ELR (cell line): ENCODE measurements at places on chromosomes 11 and 22.
A peak's percentile ranks its signal among the peaks of the same experiment; 100 is the strongest.

- no peak for DNase-seq
These were observed 7.5 kb downstream of the FXYD6 start for GRCh38 chr11:117868815-117869561.

GRCh38 chr11:118374729-118375128, 15.3 kb downstream of the UBE4A start:
- no peak for DNase-seq

DNA sequence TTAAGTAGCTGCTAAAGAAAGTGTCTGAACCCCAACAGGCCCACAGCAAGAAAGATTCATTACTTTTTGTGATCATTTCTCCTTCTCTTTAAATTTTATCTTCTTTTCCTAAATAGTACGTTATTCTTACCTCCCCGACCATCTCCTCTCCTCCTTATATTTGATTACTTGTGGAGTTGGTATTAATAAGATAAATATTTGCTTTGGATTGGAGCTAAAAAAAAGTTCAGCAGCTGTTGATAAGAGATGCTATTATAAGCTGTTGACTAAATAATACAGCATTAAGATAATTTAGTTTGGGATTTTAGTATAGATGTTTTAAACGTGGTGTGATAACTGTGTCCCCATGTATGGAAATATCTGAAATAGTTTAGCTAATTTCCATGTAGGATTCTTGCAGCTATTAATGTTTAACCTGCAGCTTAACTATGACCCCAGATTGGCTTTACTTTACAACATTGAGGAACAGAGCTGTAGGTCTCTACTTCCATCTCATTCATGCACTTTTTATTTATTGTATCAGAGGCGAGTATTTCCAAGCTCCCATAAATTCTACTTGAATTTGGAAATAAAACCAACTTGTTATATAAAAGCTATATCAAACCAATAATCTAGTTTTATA, 37.8 kb downstream of the ZNF143 start:
- DNase-seq, result no peak

GRCh38 chr22:26672590-26673468, 15.4 kb downstream of the MIAT start:
- peak; percentile 96 for DNase-seq

DNA sequence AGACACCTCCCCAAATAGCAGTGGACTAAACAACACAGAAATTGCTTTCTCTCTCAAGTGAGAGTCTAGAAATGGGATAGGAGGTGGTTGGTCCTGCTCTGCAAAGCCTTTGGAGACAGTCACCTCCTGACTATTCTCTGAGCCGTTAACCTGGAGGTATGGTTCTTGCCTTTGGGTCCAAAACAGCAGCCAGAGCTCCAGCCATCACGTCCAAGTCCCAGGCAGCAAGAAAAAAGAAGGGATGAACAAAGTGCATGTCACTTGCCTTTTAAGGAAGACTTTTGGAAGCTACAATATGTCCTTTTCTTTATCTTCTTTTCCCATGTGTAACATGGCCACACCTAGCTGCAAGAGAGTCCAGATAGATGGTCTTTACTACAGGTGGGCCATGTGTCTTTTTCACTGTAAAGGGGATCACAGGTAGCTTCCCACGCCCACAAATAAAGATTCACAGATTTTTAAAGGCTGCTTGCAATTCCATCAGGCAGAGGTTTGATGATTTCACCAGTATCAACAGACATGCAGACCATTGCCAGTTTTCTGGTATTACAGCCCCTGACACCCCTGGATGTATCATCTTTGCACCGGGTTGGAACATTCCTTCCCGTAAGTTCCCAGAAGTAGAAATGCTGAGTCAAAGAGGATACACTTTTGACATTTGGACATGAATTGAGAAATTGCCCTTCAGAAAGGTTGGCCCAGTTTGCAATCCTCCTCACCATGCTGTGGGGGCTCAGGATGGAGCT, 66.0 kb downstream of the MYEOV start:
- no peak for DNase-seq

DNA sequence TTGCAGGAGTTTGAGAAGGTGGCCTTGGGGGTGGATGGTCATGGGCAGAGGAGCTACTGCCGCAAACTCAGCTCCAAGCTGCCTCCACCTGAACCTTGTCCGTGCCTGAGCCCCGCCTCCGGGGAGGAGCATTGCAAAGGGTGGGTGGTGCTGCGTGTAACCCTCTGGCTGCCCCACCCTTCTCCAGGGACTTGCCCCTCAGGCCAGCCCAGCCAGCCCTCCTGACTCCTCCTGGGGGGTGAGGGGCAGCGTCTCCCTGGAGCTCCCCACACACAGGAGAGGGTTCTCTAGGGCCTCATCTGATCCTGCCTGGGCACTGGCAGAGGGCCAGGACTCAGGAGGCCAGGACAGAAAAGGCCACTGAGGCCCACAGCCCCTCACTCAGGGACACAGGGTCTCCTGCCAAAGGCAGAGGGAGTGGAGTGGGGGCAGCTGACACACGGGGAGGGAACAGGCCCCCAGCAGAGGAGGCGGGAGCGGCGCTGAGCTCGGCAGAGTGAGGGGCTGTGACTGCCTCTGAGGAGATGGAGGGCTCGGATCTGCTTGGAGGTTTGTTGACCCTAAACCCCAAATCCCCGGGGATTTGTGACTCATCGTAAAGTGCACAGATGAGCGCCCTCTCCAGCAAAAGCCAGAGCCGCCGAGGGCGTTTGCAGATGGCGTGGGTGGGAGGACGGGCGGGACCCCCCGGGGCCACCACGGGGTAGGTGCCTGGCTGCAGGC, 12.8 kb downstream of the BRSK2 start:
- DNase-seq, result no peak

DNA sequence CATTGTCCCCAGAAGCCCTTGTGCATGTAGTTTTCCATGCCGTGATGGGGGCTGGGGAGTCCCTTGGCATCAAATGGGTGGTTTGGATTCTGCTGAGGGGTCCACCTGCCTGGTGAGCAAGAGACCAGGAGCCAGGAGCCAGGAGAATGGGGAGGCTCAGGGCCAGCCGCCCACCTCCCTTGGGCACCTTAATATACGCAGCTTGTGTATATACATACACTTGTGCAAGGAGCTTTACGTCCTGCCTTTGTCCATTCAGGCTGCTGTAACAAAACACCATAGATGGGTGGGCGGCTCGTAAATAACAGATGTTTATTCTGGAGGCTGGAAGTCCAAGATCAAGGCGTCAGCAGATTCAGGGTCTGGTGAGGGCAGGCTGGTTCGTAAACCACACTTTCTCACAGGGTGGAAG, 62.5 kb downstream of the SMIM38 start:
- DNase-seq, result no peak

GRCh38 chr22:44455151-44455962, 42.7 kb downstream of the RTL6 start:
- no peak for DNase-seq

- DNase-seq, result no peak
These were observed 111.3 kb downstream of the SLC17A6 start for GRCh38 chr11:22449441-22449840.

DNA sequence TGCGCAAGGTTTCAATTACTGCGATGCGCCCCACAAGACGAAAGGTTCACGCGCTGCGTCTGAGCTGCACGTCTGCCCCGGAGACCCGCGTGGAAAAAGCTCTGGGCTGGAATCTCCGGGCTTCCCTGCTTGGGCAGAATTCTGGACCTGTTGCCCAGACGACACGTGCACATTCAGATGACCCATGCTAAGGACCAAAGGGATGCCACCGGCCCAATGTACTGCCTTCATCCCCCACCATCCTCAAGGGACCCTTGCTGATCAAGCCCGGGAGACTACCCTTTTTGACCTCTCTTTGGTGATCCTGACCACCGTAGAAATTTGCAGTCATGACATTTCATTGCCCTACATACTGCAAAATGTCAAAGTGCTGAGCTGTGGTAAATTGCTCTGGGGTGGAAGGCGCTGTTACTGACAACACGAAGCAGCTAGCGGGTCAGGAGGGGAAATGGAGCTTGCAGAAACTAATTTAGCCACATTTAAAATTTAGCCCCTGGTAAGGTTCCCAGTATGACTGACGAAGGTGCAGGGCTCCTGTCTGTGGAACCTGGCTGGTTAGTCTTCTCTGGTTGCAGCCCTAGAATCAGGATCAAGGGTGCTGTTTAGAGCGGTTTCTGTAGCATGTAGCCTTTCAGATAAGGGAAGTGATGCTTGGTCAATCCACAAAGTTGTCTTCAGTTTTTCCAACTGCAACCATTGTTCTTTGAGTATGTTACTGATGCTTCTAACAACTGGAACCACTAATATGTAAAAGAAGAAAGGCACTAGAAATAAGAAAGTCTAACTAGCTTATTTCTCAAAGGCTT, 81.9 kb downstream of the PRR5L start:
- no peak for DNase-seq

DNA sequence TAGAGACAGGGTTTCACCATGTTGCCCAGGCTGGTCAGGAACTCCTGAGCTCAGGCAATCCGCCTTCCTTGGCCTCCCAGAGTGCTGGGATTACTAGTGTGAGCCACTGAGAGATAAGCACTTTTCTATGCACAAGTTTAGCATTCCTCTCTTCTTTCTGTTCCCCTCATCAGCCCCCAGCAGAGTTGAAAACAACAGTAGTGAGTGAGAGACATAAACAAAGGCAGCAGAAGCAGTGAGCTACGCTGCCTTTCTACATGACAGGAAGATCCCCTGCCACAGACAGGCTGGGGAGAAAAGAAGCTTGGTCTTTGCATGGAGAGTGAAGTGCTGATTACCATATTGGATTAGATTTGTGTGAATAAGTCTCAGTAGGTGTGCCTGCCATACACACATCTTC, 392.0 kb upstream of the KIRREL3 start:
- no peak for DNase-seq

- DNase-seq, result peak; percentile 81
These were observed 42.0 kb downstream of the FAM83F start for GRCh38 chr22:40036591-40037225.

GRCh38 chr11:128453444-128454336, 133.7 kb downstream of the ETS1 start:
- DNase-seq, result peak; percentile 94

DNA sequence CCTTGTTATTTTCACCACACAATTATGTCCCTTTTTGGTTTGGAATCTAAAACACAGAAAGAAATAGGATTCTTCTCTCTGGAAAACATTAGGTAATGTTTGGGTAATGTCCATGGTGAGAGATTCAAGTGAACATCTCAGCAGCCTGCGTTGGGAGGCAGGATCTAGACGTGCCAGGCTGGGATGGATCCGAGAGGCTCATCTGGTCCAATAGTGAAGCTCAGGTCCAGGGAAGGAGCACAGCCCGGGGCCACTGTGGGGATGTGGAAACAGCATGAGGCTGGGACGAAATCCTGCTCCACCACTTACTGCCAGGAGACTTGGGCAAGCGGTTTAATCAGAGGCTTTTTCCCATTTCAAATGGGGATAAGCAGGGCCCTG, 109.9 kb downstream of the CSNK2A3 start:
- no peak for DNase-seq

DNA sequence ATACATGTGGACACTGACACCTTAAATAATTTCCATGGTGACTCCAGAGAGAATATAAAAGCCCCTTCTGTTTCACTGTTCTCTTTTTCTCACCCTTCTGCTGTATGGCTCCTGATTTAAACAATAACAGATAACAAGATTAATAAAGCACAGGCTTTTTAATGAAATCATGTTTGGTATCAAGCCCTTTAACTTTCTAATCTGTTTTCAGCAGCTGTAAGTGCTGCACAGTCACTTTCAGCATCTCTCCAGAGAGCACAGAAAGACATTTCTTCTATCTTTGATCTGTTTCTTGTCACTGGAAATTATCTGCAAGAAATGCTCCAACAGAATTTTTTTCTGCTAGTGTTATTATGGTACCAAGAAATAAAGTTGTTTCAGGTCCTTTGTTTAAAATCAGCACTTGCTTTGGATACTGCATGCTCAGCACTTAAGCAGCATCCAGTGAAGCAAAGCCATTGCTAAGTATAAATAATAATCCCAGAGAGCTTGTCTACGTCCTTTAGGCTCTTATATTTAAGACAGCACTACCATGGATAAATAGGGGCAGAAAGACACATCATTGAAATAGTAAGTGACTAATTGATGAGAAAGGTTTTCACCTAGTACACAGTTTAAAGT, 134.2 kb upstream of the CARD18 start:
- DNase-seq, result no peak

GRCh38 chr11:1864231-1864630, 11.3 kb downstream of the LSP1 start:
- no peak for DNase-seq

GRCh38 chr11:11618973-11619435, 2.8 kb downstream of the GALNT18 start:
- DNase-seq, result no peak

DNA sequence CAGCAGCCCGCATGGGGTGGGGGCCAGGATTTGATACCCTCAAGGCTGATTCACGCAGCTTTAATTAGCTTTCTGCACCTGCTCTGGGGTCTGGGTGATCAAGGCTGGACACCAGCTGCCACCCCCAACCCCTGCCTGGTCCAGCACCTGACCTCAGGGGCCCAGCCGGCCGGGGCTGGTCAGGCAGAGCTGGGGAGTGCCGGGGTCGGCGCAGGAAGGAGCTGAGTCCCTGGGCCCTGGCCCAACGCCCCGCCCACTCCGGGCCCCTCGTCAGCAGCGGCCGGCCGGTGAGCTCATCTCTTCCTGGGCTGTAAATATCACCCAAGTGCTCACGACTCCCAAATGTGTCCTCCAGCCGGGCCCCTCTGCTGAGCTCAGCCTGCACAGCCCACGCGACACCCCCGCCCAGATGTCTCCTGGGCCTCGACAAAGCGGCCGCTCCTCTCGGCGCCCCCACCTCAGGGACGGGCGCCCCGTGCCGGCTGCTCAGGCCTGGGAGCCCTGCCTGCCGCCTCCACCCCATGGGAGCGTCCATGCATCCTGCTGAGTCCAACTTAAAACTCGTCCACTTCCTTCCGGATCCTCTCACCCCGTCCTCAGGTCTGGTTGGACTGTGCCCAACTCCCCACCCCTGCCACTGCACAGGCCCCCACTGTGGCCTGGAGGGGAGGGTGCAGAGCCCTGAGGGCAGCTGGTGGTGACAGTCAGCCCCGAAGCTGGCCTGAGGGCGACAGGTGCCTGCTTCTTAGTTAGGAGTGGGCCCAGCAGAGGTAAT, 29.0 kb downstream of the RTN4R start:
- peak; percentile 42 for DNase-seq

DNA sequence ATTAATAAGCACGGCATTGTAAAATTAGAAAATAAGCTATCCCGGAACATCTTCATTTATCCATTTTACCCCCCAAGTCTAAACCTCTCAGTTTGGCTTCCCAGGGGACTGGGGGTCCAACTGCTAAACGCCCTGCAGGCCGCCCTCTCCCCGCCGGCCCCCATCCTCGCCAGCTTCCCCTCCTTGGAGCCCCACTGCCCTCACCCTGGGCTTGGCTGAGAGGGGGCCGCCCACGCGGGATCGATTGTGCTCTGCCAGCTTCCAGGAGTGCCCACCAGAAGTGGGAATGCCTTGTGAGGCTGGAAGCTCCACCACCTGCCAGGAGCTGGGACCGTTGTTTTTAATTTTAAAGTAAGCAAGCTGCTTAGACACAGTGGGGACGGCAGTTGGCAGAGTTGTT, 353.5 kb downstream of the TBC1D22A start:
- no peak for DNase-seq

DNA sequence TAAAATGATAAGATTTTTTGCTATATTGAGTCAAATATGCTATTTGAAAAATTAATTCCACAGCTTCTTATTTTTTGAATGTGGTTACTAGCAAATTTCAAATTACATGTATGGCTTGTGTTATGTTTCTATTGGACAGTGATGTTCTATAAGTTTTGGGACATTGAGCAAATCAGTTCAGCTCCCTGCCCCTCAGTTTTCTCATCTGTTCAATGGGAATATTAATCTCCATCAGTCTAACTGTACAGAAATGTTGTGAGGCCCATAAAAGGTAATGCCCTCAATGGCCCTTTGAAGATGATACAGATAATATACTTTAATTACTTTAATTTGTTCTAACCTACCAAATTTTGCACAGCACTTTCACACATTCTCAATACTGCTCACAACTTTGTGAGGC, 15.2 kb downstream of the WT1 start:
- no peak for DNase-seq
